ENCODE measurements at places on chromosomes 16 and 17.

DNA sequence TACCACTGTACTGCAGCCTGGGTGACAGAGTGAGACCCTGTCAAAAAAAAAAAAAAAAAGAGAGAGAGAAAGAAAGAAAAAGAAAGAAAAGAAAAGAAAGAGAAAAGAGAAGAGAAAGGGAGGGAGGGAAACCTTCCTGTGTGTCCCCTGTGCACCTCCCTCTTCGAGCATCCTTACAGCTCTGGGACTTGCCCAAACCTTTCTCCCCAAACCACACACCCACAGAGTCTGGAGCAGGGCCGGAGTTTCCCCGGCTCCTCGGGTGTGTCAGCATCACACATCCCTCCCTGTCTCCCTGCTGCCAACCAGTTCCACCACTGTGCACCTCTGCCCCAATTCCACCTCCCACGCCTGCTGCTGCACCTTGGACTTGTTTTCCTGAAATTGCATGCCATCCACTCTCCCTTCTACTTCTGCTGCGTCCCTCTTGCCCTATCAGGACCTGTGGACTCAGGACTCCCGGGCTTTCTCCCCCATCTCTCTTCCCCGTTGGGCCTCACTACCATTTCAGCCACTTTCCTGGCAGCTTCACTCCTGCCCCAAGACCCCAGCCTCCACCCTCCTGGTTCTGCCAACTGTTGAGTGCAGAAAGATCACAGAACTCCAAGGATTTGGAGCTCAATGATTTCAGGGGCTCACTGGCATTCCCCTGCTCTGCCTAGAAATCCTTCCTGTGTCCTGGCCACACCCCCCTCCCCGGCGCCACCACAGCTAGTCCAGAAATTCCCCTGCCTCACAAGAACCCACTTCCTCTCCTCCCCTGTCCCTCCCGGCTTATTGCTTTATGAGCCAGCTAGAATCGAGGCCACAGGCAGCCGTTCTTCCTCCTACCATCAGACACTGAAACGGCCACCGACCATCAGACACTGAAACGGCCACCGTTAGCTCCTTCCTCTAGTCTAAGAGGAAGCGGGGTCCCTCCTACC, 3.7 kb upstream of the CDK3 start:
- DNase-seq = peak; percentile 31

- DNase-seq = no peak
Observed at GRCh38 chr17:79027274-79027924, 3.4 kb downstream of the C1QTNF1 start.

- DNase-seq = no peak
Observed at GRCh38 chr16:19524356-19524615, 544 bp downstream of the CCP110 start.

DNA sequence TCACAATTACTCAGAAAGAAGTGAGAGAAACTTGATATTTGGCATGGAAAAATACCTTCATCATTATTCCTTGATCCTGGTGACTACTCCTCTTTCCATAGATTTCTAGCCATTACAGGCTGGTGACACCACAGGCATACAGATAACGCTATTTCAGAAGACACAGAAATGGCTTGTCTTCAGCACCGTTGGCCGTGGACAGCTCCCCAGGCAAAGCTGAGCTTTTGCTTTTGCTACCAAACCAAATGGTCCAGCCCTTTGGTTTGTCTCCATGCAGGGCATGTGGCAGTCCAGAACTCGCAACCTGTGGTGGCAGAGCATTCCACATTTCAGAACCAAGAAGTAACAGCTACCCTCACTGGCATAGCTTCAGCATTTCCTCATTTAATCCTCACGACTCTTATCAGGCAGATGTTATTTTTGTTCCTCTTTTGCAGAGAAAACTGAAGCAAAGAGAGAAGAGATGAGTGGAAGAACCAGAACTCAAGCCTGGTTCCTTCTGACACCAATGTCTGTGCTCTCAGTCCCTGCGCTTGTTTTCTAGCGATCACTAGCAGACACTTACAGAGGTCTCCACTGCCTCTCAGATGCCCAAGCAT, 55.5 kb downstream of the HS3ST4 start:
- DNase-seq = no peak

GRCh38 chr16:77987810-77988209, 34.5 kb upstream of the CLEC3A start:
- DNase-seq = no peak
